ENCODE measurements at places on chromosomes 7 and 10.

DNA sequence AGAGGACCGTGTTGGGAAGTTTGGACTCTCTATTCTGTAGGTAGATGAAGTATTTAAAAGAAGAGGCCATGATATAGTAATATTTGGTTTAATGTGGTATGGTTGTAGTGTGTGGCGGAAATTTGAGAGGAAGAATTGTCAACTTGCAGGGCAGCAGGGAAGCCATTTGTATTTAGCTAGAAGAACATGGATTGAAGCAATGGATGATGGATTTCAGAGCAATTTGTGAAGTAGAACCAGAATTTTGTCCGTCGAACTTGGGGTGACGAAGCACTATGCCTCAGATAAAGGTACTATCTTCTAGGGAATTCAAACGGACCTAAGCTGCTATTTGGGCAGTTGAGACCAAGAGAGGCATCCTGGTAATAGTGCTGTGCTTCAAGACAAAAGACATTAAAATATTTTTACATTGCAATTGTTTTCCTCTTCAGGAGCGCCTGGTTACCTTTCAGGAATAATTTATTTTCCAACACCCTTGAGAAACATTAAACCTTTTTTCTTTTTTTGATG lies 615 bp upstream of the WBP1L start:
- no peak for DNase-seq

DNA sequence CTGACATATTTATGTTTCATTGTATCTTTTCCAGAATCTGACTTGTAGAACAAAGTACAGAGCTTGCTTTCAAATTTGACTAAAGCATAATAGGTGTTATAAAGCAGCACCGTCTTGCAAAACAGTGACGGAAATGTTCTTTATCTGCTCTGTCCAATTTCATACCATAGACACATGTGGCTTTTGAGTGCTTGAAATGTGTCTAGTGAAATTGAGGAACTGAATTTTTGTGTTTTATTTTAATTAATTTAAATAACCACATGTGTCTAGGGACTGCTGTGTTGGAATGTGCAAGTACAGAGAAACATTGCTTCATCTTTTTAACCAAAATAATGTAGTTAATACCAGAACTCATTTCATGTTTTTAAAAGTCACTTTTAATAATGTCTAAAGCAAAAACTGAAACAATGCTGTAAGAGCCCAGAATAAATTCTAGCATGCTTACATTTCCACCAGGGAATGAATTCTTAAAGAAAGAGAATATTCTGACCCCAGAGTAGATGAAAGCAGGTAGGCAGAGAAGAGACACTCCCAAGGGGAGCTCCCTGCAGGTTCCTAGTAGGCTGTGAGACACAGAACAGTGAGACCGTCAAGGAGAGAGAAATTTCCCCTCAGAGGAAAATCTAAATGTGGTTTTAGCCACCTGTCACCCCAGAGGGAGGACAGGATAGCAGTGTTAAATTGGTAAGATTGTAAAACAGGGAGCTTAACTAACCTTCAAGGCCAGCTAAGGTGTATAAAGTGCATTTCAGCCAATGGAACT lies 175.3 kb upstream of the KMT2E start:
- no peak for DNase-seq

DNA sequence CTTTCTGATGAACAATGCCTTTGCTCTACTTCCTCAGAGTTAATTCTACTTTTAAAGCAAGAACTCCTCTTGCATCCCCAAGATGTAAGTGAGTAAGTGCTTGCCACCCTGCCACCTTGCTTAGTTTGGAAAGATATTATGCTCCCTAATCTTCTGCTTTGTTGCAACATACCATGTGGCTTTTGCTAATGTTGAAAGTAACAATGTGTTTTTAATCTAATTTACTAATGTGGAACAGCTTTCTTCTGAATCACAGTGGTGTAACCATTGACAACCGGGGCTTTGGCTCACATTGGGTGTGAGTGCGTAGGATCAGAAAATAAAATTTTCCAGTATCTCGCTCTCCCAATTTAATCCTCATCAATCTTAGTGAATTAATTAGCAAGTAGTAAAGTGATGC lies 254.1 kb upstream of the PTER start:
- no peak for DNase-seq

- DNase-seq: no peak
Observed at GRCh38 chr7:128963327-128963757, 25.6 kb downstream of the IRF5 start.

DNA sequence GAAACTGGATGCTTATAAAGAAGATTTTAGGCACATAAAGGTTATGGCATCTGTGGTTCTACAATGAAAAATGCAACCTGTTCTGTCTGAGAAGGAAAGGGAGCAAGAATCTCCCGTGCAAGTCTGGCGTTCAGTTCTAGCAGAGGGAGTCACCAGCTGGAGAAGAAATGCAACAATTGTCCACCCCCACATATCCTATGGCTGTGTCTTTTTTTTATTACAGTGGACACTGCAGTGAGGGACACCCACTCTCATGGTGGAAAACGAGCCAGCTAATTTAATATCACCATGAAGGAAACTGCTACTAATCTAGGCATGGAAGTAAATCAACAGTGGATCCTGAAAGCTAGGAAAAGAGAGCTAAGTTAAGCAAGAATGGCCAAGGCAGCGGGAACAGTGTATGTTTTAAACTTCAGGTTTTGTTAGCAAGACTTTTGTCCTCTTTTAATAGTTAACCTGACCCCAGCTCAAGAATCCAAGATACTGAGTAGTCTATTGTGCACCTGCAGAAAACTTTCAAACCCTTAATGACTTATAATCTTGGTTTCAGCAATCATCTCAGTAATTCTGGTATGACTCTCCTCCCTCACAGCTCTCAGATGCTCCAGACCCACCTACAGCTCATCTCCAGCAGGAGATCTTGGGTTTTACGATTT lies 149.3 kb downstream of the FGFR2 start:
- DNase-seq: no peak

DNA sequence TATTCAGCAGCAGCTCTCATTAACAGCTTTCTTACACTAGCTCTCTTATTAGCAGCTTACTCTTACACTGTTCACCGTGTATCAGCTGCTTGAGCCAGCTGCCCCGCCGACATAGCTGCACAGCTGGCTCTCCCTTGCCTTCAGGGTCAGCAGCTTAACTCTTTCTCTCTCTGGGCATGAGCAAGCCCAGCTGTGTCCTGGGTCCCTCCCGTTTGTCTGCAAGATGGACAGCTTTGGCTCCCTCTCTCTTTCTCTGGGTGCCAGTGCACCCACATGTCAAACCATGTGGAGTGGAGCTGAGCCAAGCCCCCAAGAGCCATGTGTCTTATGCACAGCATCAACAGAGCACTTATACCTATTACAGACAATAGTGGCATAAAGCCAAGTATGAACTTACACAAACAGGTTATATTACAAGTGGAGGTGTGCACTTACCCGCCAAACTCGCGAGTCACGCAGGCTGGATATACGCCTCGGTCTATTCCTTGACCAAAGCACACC lies 35.7 kb upstream of the MTPAP start:
- peak; percentile 19 for DNase-seq

GRCh38 chr10:82206831-82207230 lies 331.8 kb downstream of the NRG3 start:
- DNase-seq: no peak

GRCh38 chr10:72981028-72981881 lies 26.6 kb upstream of the PLA2G12B start:
- DNase-seq: no peak

GRCh38 chr7:112103246-112103645 lies 103.0 kb downstream of the DOCK4 start:
- DNase-seq: no peak

GRCh38 chr10:8133146-8133545 lies 78.7 kb downstream of the GATA3 start:
- no peak for DNase-seq

DNA sequence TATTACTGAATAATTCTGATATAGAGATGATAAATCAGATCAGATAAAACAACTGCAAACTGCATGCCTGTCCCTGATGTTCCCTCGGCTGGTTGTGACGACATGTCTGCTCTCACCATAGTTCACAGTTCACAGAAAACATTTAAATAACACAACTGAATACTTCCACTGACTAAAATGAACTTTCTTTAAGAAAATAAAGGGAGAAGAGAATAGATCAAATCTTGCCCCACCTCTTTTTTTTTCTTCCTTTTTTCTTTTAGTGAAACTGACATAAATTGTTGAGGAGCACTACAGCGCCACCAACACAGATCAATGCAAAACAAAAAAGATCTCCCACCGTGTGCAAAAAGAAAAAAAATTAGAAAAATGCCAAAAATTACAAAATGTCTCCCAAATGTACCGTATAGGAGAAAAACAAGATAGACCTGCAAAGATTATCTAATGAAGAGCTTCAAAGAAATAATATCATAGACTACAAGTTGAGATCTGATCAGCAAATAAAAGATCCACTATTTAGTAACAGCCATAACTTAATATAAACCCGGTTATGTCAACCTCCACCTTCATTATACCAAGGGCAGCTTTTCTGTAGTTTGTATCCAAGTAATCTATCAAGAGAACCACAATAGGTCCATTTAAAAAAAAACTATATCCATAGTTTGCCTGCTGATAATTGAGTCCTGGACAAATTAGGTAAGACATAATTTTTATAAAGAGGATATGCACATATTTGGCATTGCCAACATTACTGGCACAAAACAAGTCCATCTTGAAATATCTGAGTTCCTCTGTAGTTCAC lies 30.7 kb upstream of the EPC1 start:
- DNase-seq: peak; percentile 79

GRCh38 chr7:31059551-31059950 lies 7.4 kb downstream of the ADCYAP1R1 start:
- DNase-seq: no peak

DNA sequence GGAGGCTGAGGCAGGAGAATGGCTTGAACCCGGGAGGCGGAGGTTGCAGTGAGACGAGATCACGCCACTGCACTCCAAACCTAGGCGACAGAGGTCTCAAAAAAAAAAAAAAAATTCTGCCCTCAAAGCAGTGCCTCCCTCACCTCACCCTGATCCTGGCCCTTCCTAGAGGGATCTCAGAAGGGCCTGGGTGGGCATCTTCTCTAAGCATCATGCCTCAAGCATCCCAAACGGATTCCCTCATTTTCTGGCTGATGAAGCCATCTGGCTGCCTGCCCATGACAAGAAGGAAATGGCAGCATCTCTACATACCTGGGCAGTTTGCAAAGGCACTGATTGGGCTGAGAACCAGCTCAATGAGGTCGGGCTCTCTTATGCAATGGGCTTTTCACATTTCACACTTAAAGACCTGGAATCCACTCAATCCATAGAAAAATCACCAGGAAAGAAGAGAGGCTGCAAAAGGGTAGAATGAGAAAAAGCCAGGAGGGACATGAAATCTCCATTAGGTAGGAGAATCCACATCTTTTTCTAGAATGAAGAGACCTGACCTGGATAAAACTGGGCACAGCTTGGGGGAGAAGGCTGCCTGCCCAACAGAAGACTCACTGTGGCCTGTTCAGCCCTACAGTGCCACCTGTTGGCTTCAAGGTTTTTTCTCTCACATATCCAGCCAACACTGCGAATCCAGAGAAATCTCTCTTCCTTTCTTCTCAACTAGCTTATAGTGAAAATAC lies 48.1 kb downstream of the PDLIM1 start:
- DNase-seq: peak; percentile 18

- peak; percentile 70 for DNase-seq
Observed at GRCh38 chr10:8060010-8060703, 5.7 kb downstream of the GATA3 start.

- no peak for DNase-seq
Observed at GRCh38 chr10:120431251-120431651, 25.8 kb upstream of the PLPP4 start.

DNA sequence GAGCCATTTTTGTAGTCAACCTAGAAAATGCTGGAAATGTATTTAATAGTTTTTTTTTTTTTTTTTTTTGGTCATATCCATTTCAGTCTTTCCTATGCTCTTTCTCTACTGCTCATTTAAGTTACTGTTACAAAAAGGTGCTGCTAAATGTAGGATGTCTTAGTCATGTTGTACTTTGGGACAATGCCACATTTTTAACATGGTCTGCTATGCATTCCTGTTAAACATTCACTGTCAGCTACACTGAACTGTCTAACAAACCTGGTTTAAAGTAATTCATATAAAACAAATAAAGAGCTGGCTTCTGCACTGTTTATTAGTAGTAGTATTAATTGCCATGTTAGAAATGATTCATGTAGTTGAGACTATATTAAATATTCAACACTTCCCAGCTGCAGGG lies 108.6 kb downstream of the NSUN6 start:
- DNase-seq: no peak

DNA sequence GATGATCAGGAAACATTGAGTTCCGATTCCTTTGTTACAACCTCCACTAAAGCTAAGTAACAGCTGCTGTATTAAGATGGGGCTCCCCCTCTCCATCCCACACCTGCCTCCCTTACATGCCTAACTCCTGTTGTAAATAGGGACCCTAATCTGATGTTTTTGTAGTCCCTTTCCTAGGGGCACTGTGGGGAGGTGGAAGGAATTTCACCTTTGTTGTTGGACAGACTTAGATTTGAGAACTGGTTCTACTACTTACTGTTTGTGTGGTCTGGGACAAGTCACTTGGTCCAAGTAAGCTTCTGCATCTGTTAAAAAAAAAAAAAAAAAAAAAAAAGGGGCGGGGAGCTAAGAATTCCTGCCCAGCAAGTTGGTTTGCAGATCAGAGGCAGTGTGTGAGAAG lies 42.6 kb downstream of the KIAA1217 start:
- DNase-seq: no peak

- no peak for DNase-seq
Observed at GRCh38 chr7:5064391-5065106, 18.9 kb downstream of the RBAK start.

- DNase-seq: no peak
Observed at GRCh38 chr7:40885503-40885902, 750.7 kb downstream of the SUGCT start.

DNA sequence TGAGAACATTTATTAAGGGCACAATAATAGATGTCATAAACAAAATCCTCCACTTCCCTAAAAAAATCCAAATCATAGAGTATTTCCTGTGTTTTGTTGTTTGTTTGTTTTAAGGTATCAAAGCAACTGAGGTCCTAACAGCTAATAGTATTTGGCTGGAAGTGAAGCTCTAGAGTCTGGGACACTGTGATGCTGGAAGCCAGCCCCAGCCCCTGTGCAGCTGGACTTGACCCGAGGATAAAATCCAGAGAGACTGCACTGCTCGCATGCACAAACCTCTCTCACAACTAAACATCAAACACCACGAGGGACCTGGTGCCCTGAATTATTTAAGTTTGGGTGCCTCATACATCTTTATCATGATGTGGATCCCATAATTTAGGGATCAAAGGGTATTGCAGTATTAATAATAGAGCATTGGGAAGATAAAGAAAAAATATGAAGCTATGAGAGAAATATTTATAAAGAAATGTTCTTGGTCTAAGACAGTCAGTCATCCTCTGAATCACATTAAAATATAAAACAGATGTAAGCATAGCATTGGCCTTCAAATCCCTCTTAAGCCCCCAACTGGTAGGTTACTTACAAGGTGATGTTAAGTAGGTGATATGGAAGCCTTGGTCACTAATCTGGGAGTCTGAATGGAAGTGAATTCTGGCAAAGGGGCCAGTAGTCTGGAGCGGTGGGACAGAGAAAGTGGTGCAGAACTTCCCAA lies 44.4 kb downstream of the CUBN start:
- DNase-seq: no peak

- DNase-seq: no peak
Observed at GRCh38 chr7:89507034-89507433, 647.2 kb upstream of the STEAP1 start.

Measured in CD8-positive, alpha-beta T cell (primary cell).